ENCODE measurements at places on chromosomes 5 and 9.

GRCh38 chr9:89427621-89428221 is 70.2 kb downstream of the SEMA4D start:
- DNase-seq: peak; percentile 66

DNA sequence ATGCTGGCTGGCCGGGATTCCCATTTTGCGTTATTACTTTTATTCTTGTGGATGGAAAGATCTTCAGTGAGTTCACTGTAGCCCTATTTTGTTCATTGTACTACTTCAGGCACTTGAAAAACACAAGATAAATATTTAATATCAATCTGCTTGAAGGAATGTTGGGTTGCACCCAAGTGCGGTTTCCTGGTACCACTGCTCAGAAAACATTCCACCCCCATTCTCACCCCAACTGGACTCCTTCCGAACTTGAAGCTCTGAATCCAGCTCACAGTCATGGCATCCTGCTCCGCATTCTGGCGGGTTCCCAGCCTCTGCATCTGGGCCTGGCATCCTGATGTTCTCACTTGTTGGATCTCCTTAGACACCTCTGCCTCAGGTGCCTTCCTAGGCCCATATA is 103.2 kb downstream of the CFAP90 start:
- DNase-seq: no peak

- no peak for DNase-seq
Measured at GRCh38 chr9:14533867-14534640, 159.2 kb downstream of the ZDHHC21 start.

DNA sequence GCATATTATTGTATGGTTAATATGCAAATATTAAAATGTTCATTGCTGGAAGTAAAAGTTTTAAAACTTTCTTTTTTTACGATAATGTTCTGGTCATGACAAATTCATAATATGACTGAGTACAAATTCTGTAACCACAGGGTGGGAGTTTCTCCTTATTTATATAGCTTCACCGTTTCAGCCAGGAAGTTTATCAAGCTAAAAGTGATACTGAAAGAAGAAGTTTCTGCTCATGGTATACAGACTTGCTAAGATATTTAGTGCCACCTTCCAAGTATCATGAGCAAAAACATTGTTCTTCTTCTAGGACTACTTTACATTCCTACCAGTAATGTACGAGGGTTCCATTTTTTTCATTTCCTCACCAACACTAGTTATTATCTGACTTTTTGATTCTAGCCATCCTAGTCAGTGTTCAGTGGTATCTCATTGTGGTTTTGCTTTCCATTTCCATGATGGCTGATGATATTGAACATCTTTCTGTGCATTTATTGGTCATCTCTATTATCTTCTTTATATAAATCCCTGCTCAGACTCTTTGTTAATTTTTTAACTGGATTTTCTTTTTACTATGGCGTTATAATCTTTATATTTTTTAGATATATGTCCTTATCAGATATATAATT is 94.2 kb upstream of the PRRC1 start:
- no peak for DNase-seq

DNA sequence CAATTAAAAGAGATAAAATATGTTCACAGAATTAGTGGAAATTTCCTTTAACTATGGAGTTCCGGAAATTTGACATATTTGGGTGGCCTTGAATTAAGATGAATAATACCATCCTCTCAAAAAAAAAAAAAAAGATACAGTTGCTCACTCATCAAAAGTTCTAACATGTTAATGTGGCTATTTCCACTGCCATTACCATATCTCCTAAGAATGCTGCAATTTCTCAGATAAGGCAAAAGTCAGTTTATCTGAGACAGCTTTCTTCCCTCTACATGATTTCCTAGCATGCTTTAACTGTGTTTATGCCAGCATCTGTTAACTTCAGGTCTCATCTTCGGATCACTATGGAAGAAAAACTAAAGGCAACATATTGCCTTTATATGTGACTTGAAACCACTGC is 2.6 kb downstream of the FASTKD3 start:
- DNase-seq: no peak

DNA sequence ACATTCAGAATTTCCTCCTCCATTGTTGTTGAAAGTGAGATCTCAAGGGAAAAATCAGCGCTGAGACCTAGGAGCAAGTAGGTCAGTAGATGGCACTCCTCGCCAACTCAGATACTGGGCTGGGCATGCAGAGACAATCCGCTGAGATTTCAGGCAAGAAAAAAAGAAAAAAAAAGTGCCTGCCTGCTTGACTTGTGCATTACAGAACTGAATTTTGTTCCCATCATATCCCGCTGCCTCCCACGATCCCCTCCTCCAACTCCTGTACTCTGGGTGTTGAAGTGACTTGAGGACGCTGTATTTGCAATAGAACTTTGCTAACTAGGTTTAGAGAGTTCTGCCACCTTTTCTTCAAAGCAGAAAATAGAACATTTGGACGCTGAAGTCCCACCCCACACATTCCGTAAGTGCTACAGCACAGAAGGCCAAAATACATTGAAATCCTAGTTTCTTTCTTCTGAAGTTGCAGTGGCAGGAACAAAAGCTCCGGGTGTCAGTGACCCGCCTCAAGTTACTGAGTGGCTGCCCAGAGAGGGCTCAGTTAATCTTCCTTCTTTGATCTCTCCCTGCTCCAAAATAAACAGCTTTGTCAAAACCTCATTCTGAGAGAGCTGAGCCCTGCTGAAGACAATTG is 265.8 kb downstream of the MLLT3 start:
- DNase-seq: no peak

DNA sequence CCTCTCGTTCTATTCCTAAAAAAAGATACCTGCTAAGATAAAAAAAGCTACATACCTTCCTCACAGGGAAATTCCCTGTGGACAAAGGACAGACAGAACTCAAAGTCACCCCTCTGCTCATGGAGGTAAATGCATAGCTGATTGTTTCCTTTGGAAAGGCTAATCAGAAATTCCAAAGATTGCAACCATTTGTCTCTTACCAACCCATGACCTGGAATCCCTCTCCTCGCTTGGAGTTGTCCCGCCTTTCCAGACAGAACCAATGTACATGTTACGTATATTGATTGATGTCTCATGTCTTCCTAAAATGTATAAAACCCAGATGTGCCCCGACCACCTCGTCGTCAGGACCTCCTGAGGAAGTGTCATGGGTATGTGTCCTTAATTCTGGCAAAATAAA is 49.2 kb upstream of the LIFR start:
- DNase-seq: no peak

DNA sequence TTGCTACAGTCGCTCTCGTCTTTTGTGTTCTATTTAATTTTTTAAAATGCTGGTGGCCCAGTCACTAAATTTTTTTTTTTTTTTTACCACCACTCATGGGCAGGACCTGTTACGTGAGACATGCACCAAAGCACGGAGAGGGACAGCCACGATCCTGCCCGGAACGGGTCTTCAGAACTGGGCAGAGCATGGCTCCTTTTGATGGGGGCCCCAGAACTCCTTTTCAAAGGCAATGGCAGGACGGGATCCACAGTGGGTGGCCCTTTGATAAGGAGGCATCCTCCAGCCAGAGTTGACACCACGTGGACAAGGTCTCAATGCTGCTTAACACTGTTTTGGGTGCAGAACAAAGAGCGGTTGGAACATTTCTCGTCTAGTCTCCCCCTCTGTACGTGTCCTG is 50.0 kb downstream of the TENT4A start:
- DNase-seq: no peak

GRCh38 chr9:81771571-81771970 is 82.2 kb upstream of the TLE1 start:
- no peak for DNase-seq

- no peak for DNase-seq
Measured at GRCh38 chr9:105333811-105334210, 89.4 kb downstream of the SLC44A1 start.

DNA sequence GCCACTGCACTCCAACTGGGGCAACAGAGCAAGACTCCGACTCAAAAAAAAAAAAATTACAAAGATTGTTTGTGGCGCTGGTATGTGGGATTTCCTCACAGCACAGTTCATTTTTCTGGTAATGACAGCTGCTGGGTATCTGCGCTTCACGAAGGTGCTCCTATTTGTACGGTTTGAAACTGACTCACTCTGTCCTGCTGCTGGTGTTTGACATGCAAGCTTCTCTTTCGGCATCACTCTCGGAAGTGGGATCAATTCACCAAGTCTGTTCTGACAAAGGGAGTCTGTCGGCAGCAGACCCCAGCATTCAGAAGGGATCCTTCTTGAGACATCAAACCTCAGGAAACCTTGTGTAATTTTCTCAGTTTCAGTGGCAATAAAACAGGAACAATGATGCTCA is 26.3 kb downstream of the MAML1 start:
- no peak for DNase-seq

DNA sequence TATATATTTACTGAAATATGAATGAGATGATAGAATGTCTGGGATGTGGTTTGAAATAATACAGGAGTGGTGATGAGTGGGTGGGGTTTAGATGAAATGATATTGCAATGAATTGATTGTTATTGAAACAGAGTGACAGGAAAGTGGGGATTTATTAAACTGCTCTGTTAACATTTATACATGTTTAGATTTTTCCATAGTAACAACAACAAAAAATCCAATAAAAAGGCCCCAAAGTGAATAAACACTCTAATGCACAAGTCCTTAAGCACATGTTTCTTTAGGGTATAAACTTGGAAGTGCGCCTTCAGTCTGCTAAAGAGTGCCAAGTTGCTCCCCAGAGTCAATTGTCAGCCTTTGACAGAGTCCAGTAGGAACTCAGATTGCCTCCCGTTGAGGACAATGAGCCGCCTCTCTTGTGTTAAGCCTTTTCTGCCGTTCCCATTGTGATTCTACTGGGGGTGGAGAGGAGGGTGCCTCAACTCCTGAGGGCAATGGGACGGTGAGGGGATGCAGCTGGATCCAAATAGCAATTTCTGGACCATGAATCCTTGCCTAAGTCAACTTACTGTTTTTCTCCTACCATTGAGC is 112.3 kb downstream of the SLC28A3 start:
- no peak for DNase-seq

- no peak for DNase-seq
Measured at GRCh38 chr5:72482046-72482445, 25.2 kb downstream of the ZNF366 start.

DNA sequence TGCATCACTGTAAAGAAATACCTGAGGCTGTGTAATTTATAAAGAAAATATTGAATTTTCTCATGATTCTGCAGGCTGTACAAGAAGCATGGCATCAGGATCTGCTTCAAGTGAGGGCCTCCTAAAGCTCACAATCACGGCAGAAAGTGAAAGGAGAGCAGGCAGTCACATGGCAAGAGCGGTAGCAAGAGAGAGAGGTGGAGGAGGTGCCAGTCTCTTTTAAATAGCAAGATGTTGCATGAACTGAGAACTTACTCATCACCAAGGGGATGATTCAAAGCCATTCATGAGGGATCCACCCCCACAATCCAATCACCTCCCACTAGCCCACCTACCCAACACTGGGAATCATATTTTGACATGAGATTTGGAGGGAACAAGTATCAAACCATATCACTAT is 184.5 kb upstream of the PAPPA start:
- DNase-seq: no peak

- no peak for DNase-seq
Measured at GRCh38 chr5:117652036-117652957, 1077.7 kb upstream of the SEMA6A start.

DNA sequence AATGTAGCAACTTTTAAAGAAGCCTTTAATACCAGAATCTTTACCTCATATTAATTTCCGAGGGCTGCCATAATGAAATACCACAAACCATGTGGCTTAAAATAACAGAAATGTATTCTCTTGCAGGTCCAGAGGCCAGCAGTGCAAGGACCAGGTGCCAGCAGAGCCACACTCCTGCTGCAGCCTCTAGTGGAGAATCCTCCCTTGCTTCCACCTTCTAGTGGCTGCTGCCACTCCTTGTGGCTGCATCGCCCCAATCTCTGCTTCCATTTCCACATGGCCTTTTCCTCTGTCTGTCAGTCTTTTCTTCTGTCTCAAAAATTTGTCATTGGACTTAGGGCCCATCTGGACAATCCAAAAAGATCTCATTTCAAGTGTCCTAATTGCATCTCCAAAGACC is 401.5 kb downstream of the EFNA5 start:
- DNase-seq: no peak

GRCh38 chr9:129981180-129981907 is 61.6 kb downstream of the FNBP1 start:
- no peak for DNase-seq

- DNase-seq: no peak
Measured at GRCh38 chr5:78243639-78244038, 50.9 kb downstream of the AP3B1 start.

DNA sequence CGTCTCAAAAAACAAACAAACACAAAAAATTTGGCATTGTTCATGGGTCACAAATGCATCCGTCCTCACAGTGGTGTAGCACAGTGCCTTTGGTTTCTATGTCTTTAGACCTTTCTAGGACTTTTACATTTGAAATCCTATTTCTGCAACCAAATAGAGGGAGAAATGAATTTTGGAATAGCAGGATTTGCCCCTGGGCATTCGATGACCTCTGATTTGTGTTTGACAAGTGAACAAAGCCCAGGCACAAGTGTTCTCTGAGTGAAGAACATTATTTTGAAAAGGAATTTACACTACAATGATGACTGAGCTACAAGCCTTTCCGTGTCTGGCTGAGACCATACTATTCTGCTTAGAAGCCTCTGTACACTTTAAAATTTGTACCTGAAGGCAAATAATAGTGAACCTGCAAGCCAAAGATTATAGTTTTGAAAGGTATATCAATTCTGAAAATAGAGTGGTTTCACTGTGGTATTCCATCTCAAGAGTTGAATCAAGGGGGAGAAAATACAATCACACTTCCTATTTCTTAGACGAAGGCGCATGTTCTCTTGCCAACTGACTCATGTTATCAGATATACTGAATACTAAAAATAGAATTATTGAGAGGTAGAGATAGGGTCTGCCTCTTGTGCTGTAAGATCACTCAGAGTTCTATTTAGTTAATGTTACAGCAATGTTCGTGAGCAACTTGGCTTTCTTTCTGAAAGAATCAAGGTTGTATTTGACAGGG is 297.6 kb downstream of the KDM4C start:
- DNase-seq: no peak

- DNase-seq: no peak
Measured at GRCh38 chr5:34826347-34826746, 12.6 kb upstream of the TTC23L start.

GRCh38 chr9:32581512-32582143 is 8.7 kb upstream of the NDUFB6 start:
- DNase-seq: peak; percentile 26

- no peak for DNase-seq
Measured at GRCh38 chr5:10577371-10578292, 13.8 kb downstream of the ANKRD33B start.

DNA sequence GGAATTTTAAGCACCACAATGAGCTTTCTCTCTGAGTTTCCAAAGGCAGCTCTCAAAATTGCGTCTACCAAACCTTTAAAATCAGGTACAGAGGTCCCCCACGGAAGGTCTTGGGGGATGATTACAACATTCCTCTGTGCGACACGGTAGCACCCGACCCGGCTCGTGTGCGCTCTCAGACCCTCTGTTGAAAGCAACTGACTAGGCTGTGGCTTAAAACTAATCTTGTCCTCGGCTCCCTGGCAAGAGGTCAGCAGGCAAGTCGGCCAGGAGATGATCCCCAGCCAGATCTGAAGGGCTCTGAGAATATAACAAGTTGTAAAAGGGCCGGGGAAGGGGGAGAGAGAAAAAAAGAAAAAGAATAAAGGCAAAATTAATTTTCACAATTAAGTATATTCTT is 92.6 kb upstream of the LMX1B start:
- DNase-seq: no peak

Data from CD8-positive, alpha-beta memory T cell (primary cell).